ENCODE measurements at places on chromosomes 12 and 14. TPM values are rescaled to one million over a fixed set of nuclear protein-coding genes. Genes with fewer than 3 reads are reported as not detected.

The RASSF8 gene
- 60.6 TPM for total RNA-seq

The HSP90B1 gene
- total RNA-seq, result 460 TPM

The IL31 gene
- not detected for total RNA-seq

The ADSS1 gene
- total RNA-seq, result 1.3 TPM

The TSPAN11 gene
- 0.32 TPM for total RNA-seq

The RERG gene
- 0.64 TPM for total RNA-seq

The BEST3 gene
- not detected for total RNA-seq

The HOXC12 gene
- total RNA-seq, result under 0.01 TPM

The EIF2B2 gene
- 49.6 TPM for total RNA-seq

The GALNT6 gene
- total RNA-seq, result 32.2 TPM

The KRT74 gene
- not detected for total RNA-seq

- no peak for DNase-seq
These were observed 337.9 kb downstream of the DAD1 start for GRCh38 chr14:22251090-22251489.

DNA sequence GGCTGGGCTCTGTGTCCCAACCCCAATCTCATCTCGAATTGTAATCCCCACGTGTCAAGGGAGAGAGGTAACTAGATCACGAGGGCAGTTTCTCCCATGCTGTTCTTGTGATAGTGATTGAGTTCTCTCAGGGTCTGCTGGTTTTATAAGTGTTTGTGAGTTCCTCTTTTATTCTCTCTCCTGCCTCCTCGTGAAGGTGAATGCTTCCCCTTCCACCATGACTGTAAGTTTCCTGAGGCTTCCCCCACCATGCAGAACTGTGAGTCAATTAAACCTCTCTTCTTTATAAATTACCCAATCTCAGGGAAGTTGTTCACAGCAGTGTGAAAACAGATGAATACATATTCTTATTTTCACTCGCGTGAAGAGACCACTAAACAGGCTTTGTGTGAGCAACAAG lies 148.2 kb downstream of the TMEM30B start:
- no peak for DNase-seq

DNA sequence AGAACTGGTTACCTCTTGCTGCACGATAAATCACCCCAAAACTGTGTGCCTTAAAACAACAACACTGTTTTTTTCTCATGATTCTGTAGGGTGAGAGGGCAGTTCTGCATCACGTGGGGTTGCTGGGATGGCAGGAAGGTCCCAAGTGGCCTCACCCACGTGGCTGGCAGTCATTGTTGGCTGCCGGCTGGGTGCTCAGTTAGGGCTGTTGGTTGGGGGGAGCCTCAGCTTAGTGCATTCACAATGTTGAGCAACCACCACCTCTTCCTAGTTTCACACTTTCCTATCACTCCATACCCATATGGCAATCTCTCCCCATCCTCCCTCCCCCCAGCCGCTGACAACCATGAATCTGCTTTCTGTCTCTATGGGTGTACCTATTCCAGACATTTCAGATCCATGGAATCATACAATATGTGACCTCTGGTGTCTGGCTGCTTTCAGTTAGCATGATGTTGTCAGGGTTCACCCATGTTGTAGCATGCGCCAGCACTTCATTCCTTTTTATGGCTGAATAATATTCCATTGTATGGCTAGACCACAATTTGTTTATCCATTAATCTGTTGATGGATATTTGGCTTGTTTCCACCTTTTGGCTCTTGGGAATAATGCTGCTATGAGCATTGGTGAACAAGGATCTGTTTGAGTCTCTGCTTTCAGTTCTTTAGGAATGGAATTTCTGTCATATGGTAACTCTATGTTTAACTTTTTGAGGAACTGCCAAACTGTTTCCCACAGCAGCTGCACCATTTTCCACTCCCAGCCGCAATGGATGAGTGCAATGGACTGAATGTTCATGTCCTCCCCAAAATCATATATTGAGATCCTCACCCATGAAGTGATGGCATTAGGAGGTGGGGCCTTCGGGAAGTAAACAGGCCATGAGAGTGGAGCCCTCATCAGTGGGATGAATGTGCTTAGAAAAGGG lies 11.2 kb upstream of the POP5 start:
- no peak for DNase-seq

GRCh38 chr12:82923935-82924334 lies 237.2 kb downstream of the TMTC2 start:
- DNase-seq, result no peak

DNA sequence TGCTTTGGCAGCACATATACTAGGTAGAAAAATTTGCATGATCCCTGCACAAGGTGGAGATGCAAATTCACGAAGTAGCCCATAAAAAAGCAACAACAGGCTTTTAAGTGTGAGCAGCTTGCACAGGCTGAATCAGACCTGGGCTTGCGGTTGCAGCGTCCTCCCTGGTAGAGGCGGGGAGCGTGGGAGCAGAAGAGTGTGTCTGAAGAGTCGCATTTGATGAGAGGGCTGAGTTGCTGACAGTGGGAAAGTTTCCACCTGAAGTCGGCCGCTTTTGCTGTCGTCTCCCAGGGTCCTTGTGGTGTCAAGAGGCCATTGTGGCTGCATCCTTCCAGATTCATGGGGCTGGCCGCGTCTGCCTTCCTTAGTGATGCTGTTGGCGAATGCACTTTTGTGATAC lies 6.2 kb downstream of the AACS start:
- DNase-seq, result no peak

- DNase-seq, result no peak
These were observed 93.9 kb upstream of the RASSF8 start for GRCh38 chr12:25864306-25865276.

GRCh38 chr12:3294481-3294911 lies 196.5 kb upstream of the PRMT8 start:
- no peak for DNase-seq

DNA sequence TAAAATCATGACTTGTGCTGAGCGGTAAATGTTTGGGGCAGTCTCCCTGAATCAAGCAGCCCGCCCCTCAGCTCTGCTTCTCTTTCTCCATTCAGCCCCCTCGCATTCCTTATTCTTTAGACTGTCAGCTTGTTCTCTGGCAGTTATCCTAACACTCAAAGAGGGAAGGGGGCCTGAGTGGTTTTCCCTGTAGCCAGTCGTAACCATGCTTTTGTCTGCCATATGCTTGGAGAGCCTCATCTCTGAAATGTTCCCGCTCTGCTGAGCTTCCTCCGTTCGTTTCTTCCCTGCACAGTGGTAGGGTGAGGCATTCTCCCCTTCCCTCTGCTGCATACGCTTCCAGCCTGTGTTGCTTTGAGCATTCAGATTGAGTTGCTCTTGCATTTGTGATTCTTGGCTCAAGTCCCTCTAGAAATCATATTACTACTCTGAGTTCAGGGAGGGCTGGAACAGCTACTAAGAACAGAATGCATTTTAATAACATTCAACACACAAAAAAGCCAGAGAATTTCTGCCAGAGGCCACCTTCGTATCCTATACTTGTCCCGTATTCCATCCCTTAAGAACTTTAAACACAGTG lies 119.7 kb downstream of the FBXL14 start:
- peak; percentile 73 for DNase-seq

GRCh38 chr12:47652521-47653234 lies 53.2 kb downstream of the RPAP3 start:
- peak; percentile 16 for DNase-seq
